ENCODE measurements at places on chromosomes 7 and 10.

- DNase-seq = no peak
Measured at GRCh38 chr10:109912335-109913281, 10.7 kb downstream of the XPNPEP1 start.

- no peak for DNase-seq
Measured at GRCh38 chr10:48451969-48452878, 145.7 kb downstream of the MAPK8 start.

DNA sequence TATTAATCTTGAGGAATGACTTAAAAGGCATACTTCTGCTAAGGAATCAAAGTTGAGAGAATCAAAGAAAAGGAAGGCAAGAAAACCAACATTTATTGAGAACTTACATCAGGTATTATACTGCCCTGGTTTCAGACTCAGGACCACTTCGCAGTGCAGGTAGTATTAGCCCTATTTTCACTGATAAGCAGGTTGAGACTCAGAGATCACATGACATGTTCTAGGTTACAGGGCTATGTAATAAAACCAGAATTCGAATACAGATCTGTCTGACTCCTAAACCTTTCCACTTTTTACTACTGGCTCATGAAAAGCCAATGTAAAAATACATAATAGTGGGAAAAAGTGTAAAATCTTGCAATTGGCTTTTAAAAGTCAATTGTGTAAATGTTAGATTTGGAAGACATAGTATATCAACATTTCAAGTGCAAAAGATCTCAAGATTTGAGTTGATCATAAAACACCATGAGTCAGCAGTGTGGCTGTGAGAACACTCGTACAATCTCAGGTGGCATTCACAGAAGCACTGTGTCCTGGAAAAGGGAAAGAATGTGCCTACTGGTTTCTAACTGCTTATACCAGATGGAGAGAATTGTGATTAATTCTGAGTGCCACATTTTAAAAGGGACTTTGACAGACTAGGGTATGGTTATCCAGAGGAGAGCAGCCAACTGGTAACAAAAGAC lies 195.8 kb upstream of the MKLN1 start:
- DNase-seq = no peak

GRCh38 chr10:113028456-113029440 lies 78.7 kb downstream of the TCF7L2 start:
- DNase-seq = no peak

DNA sequence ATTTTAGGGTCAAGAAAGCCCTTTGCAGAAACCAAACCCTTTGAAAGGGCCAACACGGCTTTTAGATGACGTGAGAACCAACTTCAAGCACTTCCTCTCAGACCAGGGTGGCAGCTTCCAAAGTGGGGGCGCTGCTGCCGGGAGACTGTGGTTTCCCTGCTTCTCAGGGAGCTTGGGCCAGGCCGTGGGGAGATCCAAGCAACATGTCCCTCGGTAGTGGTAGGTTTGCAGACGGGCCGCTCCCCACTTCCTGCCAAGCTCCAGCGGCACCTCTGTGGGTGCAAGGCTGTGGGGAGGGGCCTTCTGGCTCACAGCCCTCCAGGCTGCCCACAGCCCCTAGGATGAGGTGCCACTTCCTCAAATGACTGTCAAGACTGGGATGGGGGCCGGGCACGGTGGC lies 132.4 kb downstream of the FAM53B start:
- DNase-seq = no peak
